Naive B cell (primary cell): ENCODE measurements at places on chromosomes 1 and 21. TPM values are rescaled to one million over a fixed set of nuclear protein-coding genes. Genes with fewer than 3 reads are reported as not detected.
A peak's percentile ranks its signal among the peaks of the same experiment; 100 is the strongest.

DNA sequence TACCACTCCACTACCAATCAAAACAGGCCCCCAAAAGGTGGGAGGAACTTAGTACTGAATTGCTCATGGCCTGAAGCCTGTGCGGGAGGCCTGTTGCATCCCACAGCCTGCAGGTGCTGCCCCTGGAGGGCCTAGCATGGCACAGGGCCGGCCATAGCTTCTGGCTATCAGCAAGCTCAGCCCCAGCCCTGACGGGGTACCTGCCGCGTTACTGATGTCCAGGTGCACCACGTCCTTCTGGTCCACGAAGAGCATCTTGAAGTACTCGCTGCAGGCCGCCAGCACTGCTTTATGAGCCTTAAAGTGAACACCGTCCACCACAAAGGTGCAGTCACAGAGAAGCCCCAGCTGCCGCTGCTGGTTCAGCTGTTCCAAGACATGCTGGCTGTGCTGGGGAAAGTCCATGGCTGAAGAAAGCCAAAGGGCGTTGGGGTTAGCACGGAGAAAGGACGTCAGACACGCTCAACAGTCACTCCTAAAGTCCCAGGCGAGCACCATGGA is 27.8 kb downstream of the ZBTB17 start:
- H3K27ac ChIP-seq, result no peak overlapping the region
- H3K27me3 ChIP-seq, result no peaks in the 10 kb centered on the region
- H3K4me3 ChIP-seq, result no peak overlapping the region
- peaks cover 52% of the 10 kb centered on the region for H3K4me1 ChIP-seq

GRCh38 chr1:114345930-114346479 is 165.0 kb downstream of the TRIM33 start:
- H3K4me1 ChIP-seq, result peaks cover 21% of the 10 kb centered on the region
- H3K27me3 ChIP-seq, result peaks cover 9% of the 10 kb centered on the region
- no peak for DNase-seq
- peak overlapping the region; percentile 98 for H3K4me3 ChIP-seq
- H3K27ac ChIP-seq, result peak overlapping the region; percentile 47
- no peaks in the 10 kb centered on the region for H3K36me3 ChIP-seq

- no peak overlapping the region for H3K4me3 ChIP-seq
- peaks cover 7% of the 10 kb centered on the region for H3K27me3 ChIP-seq
- DNase-seq, result no peak
- no peak overlapping the region for H3K27ac ChIP-seq
- no peaks in the 10 kb centered on the region for H3K36me3 ChIP-seq
Observed at GRCh38 chr1:7905262-7905661, 35.4 kb downstream of the TNFRSF9 start.

- H3K27ac ChIP-seq, result no peak overlapping the region
- H3K27me3 ChIP-seq, result peaks cover 6% of the 10 kb centered on the region
- H3K4me1 ChIP-seq, result no peaks in the 10 kb centered on the region
- no peaks in the 10 kb centered on the region for H3K36me3 ChIP-seq
Observed at GRCh38 chr1:61504852-61505390, 220.0 kb downstream of the TM2D1 start.

DNA sequence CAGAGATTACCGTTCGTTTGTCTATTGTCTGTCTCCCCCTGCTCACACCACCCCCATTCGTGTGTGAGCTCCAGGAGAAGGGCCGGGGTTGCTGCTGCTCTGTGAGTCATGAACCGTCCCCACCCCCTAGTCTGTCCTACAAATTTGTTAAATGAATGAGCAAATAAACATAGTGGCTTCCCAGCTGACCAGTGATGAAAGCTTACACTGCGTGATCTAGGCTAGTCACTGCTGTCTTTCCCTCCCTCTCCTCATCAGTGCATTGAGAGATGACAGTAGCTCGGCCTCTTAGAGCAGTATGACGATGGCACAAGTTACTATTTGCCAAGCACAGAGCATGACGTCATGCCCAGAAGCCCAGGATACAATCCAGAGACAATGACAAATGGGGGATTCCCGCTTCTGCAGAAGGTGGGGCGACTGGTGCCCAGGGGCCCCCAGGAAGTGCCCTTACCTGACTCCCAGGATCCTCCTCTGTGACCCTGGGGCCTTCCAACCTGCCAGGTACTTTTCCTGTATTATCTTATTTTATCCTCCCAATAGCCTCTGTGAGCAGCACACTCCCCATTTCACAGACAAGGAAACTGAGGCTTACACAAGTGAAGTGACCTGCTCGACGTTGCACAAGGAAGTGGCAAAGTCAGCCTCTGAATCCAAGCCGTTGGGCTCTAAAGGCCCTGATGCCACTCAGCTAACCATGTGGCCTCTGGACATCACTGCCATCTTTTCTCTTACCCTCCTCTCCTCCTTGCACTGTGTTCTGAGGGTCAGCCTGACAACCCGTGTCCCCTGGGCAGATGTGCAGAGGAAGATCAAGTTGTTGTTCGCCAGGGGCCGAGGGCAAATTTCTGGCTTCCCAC is 8.6 kb upstream of the EPHA2 start:
- peaks cover 52% of the 10 kb centered on the region for H3K4me1 ChIP-seq
- H3K27ac ChIP-seq, result no peak overlapping the region
- no peaks in the 10 kb centered on the region for H3K36me3 ChIP-seq
- peaks cover 3% of the 10 kb centered on the region for H3K27me3 ChIP-seq
- no peak for DNase-seq
- no peak overlapping the region for H3K4me3 ChIP-seq

- H3K4me1 ChIP-seq, result peaks cover 10% of the 10 kb centered on the region
- no peaks in the 10 kb centered on the region for H3K36me3 ChIP-seq
- H3K27ac ChIP-seq, result no peak overlapping the region
- no peaks in the 10 kb centered on the region for H3K27me3 ChIP-seq
Observed at GRCh38 chr1:221865808-221866207, 123.9 kb upstream of the DUSP10 start.

DNA sequence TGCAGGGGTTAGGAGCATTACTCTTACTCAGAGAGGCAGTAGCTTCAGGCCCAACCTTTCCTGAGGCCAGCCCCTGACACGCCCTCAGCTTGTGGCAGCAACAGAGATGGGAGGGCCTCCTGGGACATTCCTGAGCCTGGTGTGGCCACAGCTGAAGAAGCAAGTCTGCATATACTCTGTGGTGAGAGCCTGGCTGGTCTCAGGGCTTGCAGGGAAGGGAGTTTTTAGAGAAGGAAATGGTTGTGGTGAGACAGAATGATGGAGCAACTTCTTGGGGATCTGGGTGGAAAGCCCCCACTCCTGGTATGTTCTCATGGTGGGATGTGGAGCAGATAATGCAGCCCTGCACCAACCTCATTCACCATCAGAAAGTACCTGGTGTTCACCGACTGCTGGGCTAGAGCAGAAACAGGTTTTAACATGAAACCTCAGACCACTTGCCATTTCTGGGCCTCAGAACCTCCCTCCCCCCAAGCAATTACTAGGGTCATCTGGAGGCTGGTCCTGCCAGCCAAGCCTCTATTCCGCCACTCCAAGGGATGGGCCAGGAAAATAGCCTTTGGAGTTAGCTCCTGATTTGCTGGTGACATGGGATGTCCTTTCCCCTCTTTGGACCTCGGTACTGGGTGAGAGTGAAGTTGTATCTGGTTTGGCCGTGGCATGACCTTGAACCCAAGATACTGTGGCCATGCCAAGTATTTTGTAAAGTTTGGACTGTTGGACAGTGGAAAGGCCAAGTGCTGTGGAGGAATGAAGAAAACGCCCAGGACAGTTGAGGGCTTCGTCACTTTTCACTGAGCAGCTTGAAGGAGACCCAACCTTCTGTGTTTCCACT is 28.1 kb upstream of the RNF19B start:
- H3K27me3 ChIP-seq, result no peaks in the 10 kb centered on the region
- peak; percentile 72 for DNase-seq
- H3K4me1 ChIP-seq, result peaks cover 64% of the 10 kb centered on the region
- peak overlapping the region; percentile 94 for H3K27ac ChIP-seq

DNA sequence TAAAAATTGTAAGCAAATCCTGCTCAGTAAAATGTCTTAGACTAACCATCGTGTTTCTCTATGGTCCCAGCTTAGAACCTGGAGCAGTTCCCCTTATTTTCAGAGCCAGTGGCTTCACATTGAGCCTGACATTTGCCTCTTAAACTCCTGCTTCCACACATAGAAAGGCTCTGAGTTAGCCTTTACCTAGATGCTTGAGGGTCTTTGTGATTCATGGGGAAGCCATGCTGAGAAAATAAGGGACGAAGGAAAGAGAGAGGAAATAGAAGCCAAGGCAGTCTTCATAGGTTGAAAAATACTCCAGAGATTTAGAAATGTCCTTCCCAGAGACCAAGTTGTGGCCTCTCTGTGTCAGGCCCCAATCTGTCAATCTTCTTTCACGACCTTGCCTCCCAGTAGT is 16.1 kb upstream of the RBBP5 start:
- no peak overlapping the region for H3K27ac ChIP-seq
- no peaks in the 10 kb centered on the region for H3K36me3 ChIP-seq
- H3K4me3 ChIP-seq, result no peak overlapping the region
- H3K4me1 ChIP-seq, result peaks cover 41% of the 10 kb centered on the region
- DNase-seq, result no peak

DNA sequence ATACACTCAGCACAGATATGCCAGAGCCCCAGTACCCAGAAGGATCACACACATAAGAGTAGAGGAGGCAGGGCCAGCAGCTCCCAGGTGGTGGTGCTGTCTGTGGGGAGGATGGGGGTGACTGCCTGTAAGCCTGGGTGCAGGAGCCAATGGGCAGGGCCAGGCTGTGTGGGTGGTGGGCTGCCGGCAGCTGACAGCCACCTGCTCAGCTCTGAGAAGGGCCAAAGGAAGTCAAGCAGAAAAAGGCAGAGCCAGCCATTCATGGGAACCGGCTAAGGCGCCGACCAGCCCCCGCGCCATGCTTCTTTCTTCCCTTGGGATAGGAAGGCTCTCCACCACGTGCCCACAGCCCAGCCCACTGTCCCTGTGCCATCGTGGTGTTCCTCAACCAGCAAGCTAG is 14.1 kb downstream of the PIK3C2B start:
- H3K4me1 ChIP-seq, result peaks cover 99% of the 10 kb centered on the region
- peak overlapping the region; percentile 99 for H3K27ac ChIP-seq
- H3K4me3 ChIP-seq, result peak overlapping the region; percentile 69
- DNase-seq, result peak; percentile 61

- H3K36me3 ChIP-seq, result peaks cover 6% of the 10 kb centered on the region
- no peak overlapping the region for H3K4me3 ChIP-seq
- no peak overlapping the region for H3K27ac ChIP-seq
- H3K27me3 ChIP-seq, result peaks cover 13% of the 10 kb centered on the region
Observed at GRCh38 chr1:96682056-96682455, 39.5 kb upstream of the PTBP2 start.

- peak overlapping the region; percentile 3 for H3K27ac ChIP-seq
- peak overlapping the region; percentile 98 for H3K4me3 ChIP-seq
- DNase-seq, result no peak
- H3K4me1 ChIP-seq, result peaks cover 31% of the 10 kb centered on the region
Observed at GRCh38 chr1:210330279-210330866, 1.7 kb downstream of the HHAT start.

- H3K27ac ChIP-seq, result peak overlapping the region; percentile 40
- H3K36me3 ChIP-seq, result peaks cover 2% of the 10 kb centered on the region
- no peaks in the 10 kb centered on the region for H3K27me3 ChIP-seq
- peaks cover 7% of the 10 kb centered on the region for H3K4me1 ChIP-seq
- no peak for DNase-seq
- no peak overlapping the region for H3K4me3 ChIP-seq
Observed at GRCh38 chr1:161953256-161953920, 70.3 kb downstream of the OLFML2B start.

GRCh38 chr1:237858992-237859391 is 31.7 kb downstream of the ZP4 start:
- no peak overlapping the region for H3K4me3 ChIP-seq
- no peaks in the 10 kb centered on the region for H3K36me3 ChIP-seq
- H3K27me3 ChIP-seq, result peaks cover 5% of the 10 kb centered on the region
- H3K4me1 ChIP-seq, result no peaks in the 10 kb centered on the region
- DNase-seq, result no peak

- no peaks in the 10 kb centered on the region for H3K4me1 ChIP-seq
- DNase-seq, result no peak
- H3K27ac ChIP-seq, result no peak overlapping the region
- H3K4me3 ChIP-seq, result no peak overlapping the region
- no peaks in the 10 kb centered on the region for H3K36me3 ChIP-seq
Observed at GRCh38 chr1:55632058-55632457, 416.9 kb upstream of the USP24 start.

DNA sequence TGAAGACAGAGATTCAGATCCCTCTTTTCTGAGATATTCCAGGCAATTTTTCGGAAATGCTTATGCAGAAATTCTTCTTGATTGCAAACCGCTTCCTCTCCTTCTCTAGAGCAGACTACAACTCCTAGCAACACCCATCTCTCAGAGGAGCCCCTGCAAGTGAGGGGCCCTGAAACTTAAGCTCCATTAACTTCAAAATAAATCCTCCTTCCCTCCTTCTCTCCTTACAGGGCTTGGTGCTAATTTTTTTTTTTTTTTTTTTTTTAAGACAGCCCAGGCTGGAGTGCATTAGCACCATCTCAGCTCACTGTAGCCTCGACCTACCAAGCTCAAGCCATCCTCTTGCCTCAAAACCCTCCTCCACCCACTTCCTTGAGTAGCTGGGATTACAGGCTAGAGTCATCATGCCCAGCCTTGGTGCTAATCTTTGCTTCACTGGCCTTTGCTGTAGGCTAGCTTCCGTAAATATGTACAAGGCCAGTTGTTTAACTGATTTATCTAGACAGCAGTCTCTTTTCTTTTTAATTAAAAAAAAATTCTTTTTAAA is 30.2 kb upstream of the SFPQ start:
- H3K27ac ChIP-seq, result no peak overlapping the region
- no peaks in the 10 kb centered on the region for H3K36me3 ChIP-seq
- no peaks in the 10 kb centered on the region for H3K4me1 ChIP-seq
- DNase-seq, result no peak
- H3K27me3 ChIP-seq, result peaks cover 8% of the 10 kb centered on the region

DNA sequence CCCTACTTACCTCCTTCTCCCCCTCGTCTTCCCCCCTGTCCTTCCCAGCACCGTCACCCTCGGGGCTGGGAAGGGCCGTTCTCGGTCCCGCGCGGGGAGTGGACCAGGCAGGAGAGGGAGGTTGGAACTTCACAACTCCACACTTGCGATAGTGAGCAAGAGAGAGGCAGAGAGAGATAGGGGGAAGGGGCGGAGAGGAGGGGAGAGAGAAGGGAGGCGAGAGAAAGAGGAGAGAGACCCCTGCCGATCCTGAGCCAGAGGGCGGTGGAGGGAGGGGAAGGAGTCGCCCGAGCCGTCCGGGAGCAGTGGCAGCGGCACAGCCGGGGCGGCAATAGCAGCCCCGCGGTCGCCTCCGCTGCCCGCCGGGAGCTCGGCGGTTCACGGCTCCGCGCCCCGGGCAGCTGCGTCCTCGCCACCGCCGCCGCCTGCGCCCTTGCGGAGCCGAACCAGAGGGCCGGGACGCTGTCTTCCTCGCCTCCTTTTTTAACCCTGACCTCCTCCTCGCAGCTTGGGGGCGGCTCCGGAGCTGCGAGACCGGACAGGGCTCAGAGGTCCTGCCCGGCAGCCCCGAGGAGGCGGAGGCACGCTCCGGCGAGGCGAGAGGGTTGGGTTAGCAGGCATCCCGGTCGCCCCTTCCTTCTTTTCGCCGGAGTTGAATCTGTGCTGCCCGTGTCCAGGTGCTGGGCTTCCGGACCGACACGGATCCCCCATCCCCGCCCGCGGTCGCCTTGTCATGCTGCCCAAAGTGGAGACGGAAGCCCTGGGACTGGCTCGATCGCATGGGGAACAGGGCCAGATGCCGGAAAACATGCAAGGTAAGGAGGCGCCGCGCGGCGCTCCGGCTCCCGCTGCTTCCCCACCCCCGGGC is 11.7 kb downstream of the NR5A2 start:
- H3K36me3 ChIP-seq, result no peaks in the 10 kb centered on the region
- DNase-seq, result no peak
- peak overlapping the region; percentile 89 for H3K4me3 ChIP-seq
- H3K4me1 ChIP-seq, result peaks cover 61% of the 10 kb centered on the region
- H3K27me3 ChIP-seq, result no peaks in the 10 kb centered on the region

Gene AMY2A
- polyA plus RNA-seq, result not detected

Gene EXO1
- polyA plus RNA-seq, result 2.7 TPM

Gene GAS5
- polyA plus RNA-seq, result 301 TPM

Gene TSACC
- polyA plus RNA-seq, result 1.2 TPM

Gene C8A
- polyA plus RNA-seq, result not detected

Gene PROX1
- polyA plus RNA-seq, result not detected
